ENCODE measurements at places on chromosomes 6 and 20.

DNA sequence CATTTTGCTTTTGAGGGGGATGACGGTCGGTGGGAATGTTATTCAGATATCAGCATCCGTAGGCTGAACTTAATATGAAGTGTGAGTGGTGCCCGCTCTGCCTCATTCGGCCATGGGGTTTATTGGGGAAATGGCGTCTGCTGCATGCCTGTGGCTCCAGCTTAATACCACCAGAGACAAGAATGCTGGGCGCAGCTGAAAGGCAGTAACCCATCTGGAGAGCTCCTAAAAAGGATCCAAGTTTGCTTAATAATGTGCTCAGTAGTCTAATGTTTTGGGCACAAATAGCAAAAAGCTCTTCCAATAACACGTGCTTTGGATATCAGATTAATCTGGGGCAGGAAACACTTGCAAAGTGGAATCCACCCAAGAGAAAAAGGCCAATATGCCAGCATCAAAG is 273.0 kb upstream of the TAB2 start:
- DNase-seq = no peak

DNA sequence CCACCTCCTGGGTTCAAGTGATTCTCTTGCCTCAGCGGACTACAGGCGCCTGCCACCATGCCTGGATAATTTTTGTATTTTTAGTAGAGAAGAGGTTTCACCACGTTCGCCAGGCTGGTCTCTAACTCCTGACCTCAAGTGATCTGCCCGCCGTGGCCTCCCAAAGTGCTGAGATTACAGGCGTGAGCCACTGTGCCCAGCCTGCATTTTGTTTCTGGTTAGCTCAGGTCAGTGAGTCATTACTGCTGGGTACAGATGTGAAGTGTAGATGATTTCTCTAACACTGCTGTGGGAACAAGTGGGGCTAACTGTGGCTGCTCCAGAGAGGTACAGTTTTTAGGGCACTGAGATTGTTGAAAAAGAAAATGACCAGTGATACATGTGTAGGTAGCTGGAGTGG is 188.6 kb downstream of the PRL start:
- DNase-seq = peak; percentile 49

- no peak for DNase-seq
Measured at GRCh38 chr20:54025251-54025771, 45.1 kb downstream of the BCAS1 start.

DNA sequence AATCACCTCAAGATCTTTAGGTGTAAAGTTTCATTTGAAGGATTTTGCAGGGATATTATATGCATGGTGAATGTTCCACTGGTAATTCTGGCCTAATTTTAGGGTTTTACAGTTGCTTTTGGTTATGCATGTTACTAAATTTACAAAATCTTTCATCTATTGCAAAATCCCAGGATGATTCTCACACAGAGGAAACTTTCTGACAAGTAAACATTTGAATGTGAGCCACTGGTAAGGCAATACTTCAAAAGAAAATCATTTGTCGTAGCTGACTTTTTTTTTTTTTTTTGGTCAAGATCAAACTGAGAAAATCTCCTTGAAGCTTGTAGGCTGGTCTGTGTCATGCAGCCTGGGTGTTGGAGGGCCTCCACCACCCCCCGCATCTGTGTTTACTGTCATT is 141.9 kb upstream of the EXOC2 start:
- DNase-seq = no peak

DNA sequence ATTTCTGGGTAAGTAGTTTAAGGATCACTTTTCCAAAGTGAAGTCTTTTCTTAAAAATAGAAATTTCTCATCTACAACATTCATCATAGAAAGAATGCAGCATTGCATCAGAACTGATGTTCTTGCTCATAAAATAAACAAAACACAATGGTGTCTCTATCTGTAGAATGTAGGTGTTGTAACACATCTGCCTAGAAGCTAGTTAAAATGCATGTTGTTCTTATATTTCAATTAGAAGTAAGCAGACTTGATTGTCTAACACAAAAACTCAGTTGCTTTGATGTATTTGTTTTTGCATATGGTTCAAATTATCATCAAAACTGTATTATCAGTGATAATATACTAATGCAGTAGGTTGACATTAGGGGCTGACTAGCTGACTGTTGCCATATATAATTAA is 654.7 kb upstream of the FLRT3 start:
- DNase-seq = no peak

DNA sequence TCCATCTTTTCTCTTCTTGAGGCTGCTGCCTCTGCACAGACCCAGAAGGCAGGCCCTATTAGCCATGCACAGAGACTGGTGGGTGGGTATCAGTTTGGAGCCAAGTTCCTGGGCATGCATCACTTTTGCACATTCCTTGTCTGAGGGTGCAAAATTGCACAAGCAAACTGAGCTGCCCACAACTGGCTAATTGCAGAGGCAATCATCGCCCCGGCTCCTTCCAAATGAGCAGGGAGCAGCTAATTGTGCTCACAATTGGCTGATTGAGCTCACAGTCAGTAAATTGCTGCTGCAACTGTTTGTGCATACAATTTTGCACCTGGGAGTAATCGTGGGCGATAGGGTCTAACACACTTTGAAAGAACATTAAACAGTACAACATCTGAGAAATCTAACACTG is 511.4 kb downstream of the DHX35 start:
- DNase-seq = no peak

GRCh38 chr6:100172322-100172713 is 178.3 kb upstream of the MCHR2 start:
- DNase-seq = no peak

DNA sequence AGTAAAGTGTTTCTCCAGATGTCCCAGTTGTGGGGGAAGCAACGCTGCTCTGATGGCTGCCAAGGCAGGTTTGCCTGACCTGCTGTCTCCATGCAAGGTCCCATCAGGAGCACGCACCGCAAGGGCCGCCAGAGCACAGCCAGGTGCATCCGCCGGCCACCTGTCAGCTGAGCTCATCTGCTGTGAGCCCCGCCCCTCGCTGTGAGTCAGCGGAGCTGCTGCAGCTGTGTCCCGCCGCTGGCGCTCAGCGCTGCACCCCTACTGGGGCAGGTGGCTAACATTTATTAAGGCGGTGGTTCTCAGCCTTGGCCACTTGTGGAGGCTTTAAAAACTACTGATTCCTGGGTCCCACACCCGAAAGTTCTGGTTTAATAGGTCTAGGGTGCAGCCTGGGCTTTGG is 225.7 kb downstream of the UST start:
- DNase-seq = no peak

DNA sequence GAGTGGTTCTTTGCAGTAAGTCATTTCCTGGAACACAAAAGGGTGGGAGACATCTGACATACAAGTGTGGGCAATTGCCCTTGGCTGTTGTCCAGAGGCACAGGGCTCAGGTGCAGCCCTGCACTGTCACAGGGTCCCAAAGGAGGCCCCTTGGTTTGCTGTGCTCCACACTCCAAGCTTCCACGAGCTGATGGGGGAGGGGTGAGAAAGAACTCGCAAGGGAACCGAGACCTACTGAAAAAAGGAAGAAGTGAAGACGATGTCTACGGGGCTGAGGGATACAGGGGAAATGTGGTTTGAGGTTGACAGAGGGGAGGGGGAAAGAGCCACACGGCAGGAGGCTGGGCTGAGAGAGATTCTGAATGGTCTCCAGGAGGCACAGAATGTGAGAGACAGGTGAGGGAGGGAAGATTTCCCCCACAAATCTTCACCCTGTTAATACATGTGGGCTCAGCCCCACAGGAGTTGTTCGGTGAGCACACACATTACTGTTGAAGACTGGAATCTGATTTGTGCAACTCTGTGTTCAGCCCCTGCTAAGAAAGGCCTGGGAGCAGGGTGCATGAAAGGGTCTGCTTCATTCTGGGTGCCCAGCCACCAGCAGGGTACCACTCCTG is 123.4 kb downstream of the LY86 start:
- DNase-seq = no peak

GRCh38 chr6:169189182-169189581 is 64.5 kb downstream of the THBS2 start:
- no peak for DNase-seq

GRCh38 chr6:128822271-128822670 is 60.7 kb upstream of the LAMA2 start:
- DNase-seq = no peak

GRCh38 chr6:15793826-15794225 is 131.0 kb upstream of the DTNBP1 start:
- DNase-seq = no peak

DNA sequence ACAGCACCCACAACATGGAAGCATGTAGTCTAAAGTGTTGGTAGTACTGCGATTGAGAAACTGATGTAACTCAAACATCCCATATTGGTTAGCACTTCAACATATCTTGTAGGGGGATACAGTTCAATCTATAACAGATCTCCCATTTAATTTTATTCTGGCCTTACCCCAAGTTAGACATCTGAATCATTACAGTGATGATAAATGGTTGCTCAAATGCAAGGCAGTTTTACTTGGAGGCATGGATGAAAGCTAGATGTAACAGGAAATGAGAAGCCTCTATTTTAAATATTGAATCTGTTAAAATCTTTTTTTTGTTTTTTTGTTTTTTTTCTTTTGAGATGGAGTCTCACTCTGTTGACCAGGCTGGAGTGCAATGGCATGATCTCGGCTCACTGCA is 44.2 kb upstream of the FAM50B start:
- no peak for DNase-seq

GRCh38 chr20:45053430-45054351 is 47.2 kb downstream of the KCNS1 start:
- DNase-seq = no peak

DNA sequence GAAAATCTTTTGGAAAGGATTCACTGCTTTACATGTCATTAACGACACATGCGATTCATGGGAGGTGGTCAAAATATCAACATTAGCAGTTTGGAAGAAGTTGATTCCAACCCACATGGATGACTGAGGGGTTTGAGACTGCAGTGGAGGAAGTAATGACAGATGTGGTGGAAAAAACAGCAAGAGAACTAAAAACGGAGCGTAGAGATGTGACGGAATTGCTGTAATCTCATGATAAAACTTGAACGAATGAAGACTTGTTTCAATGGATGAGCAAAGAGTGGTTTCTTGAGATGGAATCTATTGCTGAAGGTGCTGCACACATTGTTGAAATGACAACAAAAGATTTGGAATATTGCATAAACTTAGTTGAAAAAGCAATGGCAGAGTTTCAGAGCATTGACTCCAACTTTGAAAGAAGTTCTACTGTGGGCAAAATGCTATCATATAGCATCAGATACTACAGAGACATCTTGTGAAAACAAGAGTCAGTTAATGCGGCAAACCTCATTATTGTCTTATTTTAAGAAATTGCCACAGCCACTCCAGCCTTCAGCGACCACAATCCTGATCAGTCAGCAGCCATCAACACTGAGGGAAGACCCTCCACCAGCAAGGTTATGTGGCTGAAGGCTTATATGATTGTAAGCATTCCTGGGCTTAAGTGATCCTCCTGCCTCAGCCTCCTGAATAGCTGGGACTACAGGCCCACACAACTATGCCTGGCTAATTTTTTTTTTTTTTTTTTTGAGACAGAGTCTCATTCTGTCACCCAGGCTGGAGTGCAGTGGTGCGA is 19.2 kb downstream of the SRSF3 start:
- no peak for DNase-seq

DNA sequence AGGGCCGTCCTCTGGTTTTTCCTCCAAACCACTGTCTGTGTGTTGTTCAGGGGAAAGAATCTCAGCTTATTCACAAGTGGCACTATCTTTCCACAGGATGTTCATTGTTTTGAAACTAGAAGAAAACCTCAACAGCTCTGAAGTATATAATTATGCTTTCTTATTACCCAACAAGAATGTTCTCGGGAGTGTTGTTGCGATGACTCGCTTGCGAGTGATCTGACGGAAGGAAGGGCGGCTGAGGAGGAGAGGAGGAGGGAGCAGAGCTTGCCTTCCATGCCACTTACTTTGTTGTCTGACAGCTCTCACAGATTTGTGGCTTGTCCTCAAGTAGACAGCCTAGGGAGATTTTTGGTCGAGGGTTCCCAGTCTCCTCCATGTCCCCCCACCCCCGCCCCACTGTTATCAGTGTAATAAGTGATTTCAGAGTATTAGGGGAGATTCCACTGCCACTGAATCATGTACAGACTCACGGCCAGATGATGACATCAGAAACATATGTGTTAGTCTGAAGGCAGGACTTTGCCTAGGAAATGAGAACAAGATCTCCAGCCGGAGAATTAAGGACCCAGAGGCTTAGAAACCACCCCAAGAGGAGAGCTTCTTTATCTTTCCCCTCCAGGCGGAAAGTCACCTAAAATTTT is 80.7 kb upstream of the CCN6 start:
- no peak for DNase-seq

DNA sequence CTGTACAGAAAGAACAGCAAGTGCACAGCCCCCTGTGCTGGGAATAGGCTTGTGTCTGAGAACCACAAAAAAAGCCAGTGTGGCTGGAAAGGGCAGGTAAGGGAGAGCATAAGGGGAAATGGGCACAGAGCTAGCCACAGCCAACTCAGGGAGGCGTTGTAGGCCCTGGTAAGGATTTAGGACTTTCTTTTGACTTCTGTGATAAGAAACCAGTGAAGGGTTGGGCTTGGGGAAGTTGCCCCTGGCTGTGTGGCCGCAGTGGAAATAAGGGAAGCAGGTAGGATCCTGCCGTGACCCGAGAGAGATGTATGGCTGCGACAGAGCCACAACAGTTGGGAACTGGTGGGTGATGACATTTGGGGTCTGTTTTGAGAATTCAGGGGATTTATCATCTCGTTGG is 30.0 kb upstream of the PHACTR2 start:
- DNase-seq = no peak

DNA sequence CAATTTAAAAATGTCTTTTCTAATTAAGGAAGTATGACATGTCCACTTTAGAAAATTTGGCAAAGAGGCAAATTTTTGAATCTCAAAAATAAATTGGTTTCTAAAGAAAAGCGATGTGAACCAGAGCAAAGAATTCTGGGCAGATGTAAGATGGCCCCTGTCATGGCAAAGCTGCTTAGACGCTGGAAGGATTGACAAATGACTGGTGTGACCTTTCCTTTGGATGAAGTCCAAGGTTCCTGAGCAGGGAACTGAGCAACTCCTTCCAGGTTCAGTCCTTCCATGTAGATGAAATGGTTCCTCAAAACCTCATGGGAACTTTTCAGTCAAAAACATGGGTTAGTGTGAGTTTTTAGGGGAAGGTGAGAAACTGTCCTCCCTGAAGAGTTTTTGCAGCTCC is 25.1 kb downstream of the BRPF3 start:
- DNase-seq = no peak

DNA sequence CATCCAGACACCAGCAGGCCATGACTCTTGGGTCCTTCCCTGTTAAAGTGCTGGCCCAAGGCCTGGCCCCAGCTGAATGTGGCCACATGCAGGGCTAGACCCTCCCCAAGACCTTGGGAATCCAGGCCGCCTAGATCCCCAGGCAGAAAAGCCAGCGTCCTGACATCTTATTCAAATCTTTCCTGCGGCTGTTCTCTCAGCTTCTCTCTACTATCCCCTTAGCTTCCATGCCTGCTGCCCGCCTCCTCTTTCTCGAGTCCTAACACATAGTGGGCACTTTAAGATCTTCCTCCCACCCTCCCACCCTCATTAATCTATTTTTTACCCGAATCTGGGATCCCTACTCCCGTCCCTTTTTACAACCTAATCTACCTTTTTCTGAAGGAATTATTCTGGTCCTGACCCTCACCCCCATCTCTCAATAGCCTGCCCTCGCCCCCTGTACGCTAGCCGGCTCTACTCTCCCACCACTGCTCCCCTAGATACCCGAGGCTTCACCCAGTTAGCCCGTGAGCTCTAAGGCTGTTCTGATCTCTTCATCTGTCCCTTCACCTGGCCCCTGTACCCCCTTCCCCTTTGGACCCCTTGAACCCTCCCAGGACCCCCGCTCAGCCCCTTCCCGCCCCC is at the start of gene CCHCR1:
CCHCR1 (minus strand) TSS at position 290 of the 627 bp plus-strand sequence; CDS start at position 88, 202 bp downstream.
- no peak for DNase-seq
